ENCODE measurements at places on chromosomes 6 and 20.

DNA sequence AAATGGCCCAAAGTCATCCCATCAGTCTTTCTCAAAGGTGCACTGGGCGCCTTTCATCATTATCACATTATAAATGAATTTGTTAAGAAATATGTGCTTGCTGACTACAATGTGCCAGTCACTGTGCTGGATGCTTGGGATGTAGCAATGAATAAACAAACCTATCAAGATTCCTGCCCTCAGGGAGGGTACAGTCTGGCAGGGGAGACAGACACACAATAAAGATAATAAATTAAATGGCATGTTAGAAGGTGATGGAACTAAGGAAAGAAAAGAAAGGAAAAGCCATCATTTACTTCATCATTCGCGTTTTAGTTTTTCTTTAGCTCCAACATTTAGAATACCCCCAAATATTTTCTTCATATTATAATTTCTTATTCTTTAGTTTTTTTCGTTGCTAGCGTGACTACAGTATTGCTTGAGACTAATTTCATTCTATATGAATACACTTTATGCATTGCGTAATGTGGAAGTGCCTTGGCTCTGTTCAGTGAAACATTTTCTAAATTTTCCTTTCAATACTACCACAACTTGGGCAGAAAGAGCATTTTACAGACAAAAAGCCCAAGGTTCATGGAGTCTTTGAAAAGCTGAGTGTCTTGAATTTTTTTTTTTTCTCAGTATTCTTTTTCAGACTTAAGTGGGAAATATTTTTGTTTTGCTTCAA, 48.7 kb upstream of the CITED2 start:
- no peak for DNase-seq

- DNase-seq = no peak
Measured at GRCh38 chr20:21393166-21393565, 4.2 kb downstream of the NKX2-4 start.

DNA sequence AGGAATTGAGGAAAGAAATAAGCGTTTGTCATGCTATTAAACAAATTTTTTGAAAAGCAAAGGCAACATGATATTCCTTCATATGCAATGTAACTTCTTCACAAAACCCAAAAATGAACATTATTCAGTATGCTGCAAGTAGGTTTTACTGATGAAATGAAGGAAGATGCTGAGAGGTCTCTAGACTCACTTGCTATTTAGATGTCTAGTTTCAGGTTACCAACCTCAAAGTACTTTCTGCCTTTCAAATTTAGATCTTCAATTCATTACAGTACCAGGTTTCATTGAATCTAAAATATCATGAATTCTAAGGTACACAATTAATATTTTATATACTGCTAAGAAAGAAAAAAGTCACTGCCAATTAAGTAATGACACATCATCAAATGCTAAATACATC, 39.9 kb downstream of the MYO6 start:
- DNase-seq = no peak

DNA sequence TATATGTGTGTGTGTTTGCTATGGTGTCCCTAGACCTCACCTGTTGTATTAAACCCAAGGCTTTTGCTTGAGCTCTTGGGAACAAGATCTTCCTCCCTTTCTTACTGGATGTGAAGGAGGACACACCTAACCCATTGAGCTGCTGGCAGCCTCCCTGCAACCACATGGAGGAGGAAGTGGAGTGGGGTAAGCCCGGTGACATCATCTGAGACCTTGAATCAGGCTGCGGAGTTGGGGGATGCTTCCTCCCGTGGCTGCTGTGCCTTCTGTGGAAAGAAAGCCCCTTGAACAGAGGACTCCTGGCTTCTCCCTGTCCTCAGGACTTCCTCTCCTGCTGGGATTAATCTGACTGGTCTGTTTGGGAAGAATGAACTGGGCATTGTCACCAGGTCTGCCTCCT, 3.3 kb downstream of the CST11 start:
- no peak for DNase-seq

DNA sequence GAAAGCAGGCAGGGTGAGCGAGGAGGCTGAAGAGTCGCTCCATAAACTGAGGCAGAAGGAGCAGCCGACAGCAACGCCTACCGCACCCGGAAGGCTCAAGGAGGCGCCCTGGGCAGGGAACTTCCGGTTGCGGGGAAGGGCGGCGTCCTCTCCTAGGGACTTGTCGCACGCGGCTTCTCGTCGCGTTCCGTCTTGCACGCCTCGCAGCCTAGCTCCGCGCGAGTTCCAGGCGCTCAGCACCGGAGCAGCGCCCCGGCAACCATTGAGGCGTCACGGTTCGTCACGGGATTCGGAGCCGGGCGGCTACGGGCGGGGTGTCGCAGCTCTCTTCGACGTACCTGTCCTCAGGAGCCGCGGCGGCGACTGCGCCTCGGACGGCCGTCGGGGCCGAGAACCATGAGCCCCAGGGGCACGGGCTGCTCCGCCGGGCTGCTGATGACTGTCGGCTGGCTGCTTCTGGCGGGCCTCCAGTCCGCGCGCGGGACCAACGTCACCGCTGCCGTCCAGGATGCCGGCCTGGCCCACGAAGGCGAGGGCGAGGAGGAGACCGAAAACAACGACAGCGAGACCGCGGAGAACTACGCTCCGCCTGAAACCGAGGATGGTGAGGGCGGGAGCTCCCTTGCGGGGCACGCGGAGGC, at the start of gene SPACA1:
TSS of gene SPACA1 (plus strand) at position 332 of the 641 bp plus-strand sequence. CDS start at position 397, 65 bp downstream.
- DNase-seq = no peak

DNA sequence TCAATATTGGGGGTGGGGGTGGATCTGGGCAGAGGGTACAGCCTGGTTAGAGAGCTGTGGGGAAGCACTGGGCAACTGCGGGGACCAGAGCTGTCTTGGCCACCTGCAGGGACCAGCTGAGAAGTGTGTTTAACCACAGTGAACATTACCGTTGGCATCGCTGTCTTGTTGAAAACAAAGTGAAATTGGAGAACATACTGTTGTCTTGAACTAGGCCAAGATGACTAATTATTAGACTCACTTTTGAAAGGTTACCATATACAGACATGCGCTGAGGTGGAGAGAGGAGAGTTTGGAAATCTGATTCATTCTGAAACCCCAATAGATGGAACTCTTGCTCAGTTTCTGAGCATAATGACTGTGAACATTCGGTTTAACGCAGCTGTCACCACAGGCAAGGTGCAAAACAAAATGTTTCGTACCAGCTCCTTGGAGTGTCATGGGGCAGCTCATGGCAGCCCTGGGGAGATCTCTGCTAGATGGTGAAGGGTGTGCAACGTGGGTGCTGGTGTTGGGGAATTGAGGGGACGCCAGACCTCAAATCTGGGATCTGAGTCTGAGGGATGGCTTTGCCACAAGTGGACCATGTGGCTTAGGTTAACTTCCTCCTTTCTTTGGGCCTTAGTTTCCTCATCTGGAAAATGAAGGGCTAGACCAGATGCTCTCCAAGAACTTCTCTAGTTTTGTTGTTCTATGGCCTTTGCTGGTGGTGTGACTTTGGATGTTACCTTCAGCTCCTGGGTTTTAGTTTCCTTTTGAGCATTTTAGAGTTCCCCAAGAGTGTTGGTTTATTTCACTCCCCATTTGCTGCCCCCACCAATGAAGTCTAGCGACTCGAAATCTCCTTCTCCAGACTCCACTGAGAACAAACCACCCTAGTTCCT, 24.6 kb upstream of the GTSF1L start:
- DNase-seq = no peak

GRCh38 chr20:5353624-5354496, 37.1 kb upstream of the PROKR2 start:
- DNase-seq = no peak

GRCh38 chr20:4457566-4458543, 263.9 kb upstream of the PRND start:
- no peak for DNase-seq

GRCh38 chr20:56724241-56724757, 95.2 kb downstream of the TFAP2C start:
- DNase-seq = no peak

DNA sequence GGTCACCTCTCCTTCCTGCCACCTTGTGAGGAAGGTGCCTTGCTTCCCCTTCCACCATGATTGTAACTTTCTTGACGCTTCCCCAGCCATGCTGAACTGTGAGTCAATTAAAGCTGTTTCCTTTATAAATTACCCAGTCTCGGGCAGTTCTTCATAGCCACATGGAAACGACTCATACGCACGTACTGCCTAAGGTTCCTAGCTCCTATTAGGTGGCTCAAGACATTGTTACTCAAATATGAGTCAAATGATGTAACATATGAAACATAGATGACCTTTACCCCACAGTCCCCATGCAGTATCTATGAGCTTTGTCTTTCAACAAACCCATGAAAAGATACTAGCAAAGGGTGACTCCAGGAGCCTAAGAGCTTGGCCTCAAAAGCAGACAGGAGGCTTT, 98.3 kb downstream of the SIM1 start:
- DNase-seq = no peak

DNA sequence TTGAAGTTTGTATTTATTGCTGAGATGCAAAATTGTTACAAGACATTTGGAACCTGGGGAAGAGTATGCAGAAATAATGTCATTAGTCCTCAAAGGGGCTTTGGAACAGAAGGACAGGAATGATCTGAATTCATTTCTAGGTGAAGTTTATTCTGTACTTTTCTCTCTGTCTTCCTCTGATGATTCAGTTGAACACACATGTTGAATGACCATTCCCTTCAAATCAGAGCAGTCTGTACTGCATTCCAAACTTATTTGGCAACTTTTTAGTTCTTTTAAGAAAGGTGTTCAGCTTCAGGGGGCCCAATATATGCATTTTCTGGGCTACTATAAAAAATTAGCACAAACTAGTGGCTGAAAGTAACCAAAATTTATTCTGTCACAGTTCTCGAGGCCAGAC, 213.9 kb upstream of the LAMP5 start:
- DNase-seq = no peak

DNA sequence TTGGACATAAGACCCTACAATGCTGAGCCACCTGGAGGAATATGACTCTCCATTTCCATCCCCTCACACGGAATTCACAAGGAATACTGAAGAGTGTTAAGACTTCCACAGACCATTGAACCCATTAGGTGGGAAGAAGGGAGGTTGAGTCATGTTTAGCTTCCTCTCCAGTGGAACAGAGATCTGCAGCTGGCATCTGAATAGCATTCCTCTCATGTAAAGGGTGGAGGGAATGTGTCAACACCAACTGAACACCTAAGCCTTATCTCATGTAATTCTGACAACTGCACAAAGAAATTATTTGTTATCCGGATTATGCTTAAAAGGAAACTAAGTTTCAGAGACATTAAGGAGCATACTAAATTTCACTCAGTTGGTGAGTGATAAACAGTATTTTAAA, 705.9 kb downstream of the MAFB start:
- DNase-seq = no peak

GRCh38 chr6:15090745-15091384, 155.0 kb upstream of the JARID2 start:
- peak; percentile 13 for DNase-seq

DNA sequence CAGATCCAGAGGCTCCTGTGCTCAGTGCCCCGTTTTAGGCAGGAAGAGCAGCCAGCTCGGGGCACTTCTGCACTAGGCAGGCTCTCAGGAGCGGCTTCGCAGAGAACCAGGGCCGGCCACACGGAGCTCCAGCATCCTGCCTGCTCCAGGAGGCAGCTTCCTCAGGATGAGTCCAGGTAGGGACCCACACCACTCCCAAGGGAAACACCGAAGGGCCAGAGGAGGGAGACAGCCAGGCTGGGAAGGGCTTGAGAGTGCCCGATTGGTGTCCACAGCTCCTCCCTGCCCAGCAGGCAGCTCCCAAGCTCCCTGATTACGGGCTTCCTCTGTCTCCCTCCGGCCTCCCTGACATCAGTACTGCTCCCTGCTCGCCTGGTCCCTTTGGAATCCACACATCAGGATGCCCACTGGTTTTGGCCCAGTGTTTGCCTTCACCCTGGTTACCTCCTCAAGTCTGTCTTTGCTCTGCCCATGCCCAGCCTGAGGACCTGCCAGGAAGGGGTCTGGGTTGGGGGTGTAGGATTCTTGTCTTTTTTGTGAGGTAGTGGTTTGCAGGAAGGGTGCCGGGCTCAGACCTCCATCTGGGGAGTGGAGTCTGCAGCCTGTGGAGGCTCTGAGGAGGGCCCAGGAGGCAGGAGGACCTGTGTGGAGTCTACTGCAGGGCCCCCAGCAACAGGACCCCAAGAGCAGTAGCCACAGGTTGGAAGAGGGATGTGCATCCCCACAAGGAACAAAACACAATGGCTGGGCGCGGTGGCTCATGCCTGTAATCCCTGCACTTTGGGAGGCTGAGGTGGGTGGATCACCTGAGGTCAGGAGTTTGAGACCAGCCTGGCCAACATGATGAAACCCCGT, 11.2 kb upstream of the PYGB start:
- no peak for DNase-seq

DNA sequence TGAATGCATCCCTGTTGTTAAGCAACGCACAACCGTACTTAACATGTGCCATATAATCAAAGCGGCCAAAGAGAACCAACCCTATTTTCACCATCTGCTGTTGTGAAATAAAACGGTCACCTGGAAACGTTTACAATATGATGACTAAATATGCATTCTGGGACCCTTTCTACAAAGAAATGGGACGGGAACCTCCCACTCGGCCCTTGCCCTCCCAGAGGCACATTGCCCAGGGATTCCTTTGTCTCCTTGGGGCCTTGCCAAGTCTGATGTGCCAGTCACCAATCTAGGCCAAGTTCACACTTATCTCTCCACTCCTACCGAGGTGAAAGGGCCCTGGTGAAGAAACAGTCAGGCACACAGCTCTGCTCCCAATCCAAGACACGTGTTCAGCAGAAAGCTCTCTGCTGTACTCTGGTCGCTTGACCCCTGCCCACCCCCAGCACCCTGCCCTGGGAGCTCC, 427.4 kb upstream of the JARID2 start:
- no peak for DNase-seq

DNA sequence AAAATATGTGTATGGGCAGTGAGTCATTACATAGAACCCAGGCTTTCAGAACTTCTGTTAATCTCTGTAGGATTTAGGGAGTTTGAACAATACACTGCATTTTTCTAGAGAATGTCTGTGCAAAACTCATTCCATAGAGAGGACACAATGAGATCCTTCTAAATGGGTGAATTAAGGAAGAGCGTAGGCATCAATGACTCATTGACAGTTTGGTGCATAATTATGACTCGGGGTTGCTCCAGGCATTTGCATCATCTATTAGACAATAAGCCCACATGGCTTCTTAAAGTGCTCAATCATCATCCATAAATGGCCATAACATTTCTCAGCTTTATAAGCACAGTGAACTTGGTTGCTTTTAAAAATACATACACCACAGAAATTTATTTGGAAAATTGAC, 625.5 kb downstream of the CDH26 start:
- no peak for DNase-seq

DNA sequence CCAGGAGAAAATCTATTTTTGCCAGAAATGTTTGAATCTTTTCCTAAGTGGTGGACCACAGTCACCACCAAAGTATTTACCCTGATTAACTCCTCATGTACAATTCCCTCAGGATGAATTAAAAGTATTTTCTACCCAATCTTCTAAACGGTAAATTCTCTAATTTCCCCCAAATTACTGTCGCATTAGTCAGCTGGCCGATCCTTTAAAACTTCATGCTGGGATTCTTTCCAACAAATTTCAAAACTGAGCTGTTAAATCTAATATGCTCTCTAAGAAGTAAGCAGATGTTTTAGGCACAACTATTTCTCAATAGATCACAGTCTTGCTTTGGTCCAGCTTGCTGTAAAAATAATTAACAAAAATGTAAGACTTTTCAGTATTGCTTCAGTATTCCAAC, 447.2 kb downstream of the FRK start:
- no peak for DNase-seq

Measured in NCI-H146 (cell line).